ENCODE measurements at places on chromosomes 12 and 14. TPM values are rescaled to one million over a fixed set of nuclear protein-coding genes. Genes with fewer than 3 reads are reported as not detected.
A peak's percentile ranks its signal among the peaks of the same experiment; 100 is the strongest.

- DNase-seq: no peak
These were observed 154.0 kb upstream of the BCL2L14 start for GRCh38 chr12:11916771-11917170.

- peak; percentile 98 for DNase-seq
These were observed at the start of the genes C12orf60 and WBP11 for GRCh38 chr12:14803011-14803829. TSS of gene C12orf60 (plus strand) at chr12:14803670. CDS start at chr12:14822936, 19,266 bp downstream. TSS of gene WBP11 (minus strand) at chr12:14803478. CDS start at chr12:14801383, 2,095 bp downstream.

Gene DDHD1
- total RNA-seq: 12.0 TPM

Gene TAS2R42
- not detected for total RNA-seq

GRCh38 chr14:90500665-90501370, 104.0 kb downstream of the CALM1 start:
- DNase-seq: peak; percentile 54

Gene LMO3
- total RNA-seq: 1.1 TPM

DNA sequence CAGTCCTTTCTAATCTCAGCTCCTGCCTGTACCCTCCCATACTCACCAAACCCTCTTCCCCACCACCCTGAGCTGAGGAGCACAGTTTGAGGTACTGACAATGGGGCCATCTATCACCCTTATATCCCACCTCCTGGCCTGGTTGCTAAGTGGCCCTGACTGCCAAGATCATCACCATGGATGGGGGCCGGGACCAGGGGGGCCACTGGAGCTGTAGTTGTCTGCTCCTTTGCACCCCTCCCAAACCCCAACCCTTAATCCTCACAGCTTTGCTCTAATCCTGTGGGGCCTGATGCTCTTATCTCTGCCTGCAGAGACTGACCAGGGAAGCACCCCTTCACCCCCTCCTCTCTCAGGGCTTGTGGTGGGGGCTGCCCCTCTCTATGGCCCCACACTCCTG, 395 bp upstream of the GNB3 start:
- DNase-seq: no peak

DNA sequence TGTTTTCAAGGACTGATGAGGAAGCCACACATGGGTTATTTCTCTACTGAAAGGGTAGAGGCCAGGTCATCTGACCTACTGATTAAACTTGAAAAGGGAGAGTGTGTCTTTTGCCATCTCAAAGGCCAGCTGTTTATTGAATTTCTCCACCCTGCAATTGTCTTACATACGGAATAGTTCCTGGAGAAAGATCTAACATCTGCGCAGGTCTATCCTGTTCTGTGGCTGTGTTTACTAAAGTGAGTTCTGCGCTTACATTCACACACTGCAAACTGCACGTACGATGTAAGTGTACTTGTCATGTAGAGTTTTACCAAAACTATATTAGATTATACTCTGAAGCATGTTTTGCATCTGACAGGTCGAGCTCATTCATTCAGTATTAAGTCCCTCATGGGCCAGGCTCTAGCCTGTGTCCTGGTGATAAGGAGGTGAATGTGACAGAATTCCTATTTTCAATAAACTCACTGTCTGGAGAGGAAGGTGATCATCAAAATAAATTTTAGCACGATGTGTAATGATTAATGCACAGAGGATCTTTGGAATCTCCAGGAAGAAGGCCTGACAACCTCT, 96.6 kb downstream of the PRKCH start:
- no peak for DNase-seq

Gene ATP5MC2
- 471 TPM for total RNA-seq

DNA sequence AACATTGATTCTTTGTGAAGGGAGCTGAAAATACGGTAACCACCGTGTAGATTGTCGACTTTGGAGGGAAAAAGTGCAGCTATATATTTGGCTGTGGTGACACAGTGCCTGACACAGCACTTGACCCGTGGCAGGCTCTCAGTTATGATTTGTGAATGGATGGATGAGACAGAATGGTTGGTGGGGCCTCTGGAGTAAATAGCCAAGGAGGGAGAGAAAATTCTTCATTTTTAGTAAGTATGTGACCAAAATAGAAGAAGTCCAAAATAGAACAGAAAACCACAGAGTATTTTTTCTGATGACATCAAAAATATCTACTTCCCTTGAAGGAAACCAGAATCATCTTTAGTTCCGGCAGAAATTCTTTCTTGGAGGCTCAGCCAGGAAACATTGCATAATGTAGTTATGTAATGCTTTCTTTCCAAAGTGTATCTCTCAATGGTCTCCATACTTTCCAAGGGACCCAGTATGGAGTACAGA, 82.0 kb upstream of the WSCD2 start:
- DNase-seq: no peak

Gene P2RX7
- total RNA-seq: 1.3 TPM

- peak; percentile 21 for DNase-seq
These were observed 32.4 kb downstream of the YY1 start for GRCh38 chr14:100271247-100271939.

DNA sequence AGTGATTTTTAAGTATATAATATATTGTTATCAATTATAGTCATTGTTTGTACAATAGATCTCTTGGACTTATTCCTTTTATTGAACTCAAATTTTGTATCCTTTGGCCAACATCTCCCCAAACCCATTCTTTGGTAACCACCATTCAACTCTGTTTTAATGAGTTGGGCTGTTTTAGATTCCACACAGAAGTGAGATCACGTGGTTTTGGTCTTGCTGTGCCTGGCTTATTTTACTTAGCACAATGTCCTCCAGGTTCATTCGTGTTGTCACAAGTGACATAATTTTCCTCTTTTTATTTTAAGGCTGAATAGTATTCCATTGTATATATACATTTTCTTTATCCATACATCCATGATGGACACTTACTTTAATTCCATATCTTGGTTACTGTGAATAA, 40.2 kb upstream of the LTA4H start:
- no peak for DNase-seq

Gene PRIM1
- 77.7 TPM for total RNA-seq

Gene COPS7A
- 96.6 TPM for total RNA-seq

Data from Daoy (cell line).